ENCODE measurements at places on chromosomes 16 and 17. TPM values are rescaled to one million over a fixed set of nuclear protein-coding genes. Genes with fewer than 3 reads are reported as not detected.
A peak's percentile ranks its signal among the peaks of the same experiment; 100 is the strongest.

GRCh38 chr17:36722121-36722902 lies 120.9 kb downstream of the MRM1 start:
- DNase-seq = peak; percentile 30

DNA sequence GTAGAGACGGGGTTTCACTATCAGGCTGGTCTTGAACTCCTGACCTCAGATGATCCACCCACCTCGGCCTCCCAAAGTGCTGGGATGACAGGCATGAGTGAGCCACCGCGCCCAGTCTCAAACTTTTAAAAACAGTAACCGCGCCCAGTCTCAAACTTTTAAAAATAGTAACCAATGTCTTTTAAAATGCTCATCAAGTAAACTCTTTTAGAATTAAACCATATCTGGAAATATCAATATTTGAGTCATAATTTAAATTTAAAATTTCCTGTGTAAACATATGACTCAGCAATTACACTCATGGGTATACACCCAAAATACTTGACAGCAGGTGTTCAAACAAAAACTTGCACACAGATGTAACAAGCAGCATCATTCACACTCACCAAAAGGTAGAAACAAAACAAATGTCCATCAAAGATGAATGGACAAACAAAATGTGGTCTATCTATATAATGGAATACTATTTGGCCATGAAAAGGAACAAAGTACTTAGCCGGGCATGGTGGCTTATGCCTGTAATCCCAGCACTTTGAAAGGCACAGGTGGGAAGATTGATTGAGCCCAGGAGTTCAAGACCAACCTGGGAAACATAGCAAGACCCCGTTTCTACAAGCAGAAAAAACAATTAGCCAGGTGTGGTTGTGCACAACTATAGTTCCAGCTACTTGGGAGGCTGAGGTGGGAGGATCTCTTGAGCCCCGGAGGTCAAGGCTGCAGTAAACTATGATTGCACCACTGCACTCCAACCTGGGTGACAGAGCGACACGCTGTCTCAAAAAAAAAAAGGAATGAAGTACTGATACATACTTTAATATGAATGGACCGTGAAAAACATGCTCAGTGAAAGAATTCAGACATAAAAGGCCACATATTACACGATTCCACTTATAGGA lies 20.2 kb downstream of the ENPP7 start:
- no peak for DNase-seq

- DNase-seq = no peak
Measured at GRCh38 chr16:2821487-2822157, 4.6 kb downstream of the PRSS21 start.

DNA sequence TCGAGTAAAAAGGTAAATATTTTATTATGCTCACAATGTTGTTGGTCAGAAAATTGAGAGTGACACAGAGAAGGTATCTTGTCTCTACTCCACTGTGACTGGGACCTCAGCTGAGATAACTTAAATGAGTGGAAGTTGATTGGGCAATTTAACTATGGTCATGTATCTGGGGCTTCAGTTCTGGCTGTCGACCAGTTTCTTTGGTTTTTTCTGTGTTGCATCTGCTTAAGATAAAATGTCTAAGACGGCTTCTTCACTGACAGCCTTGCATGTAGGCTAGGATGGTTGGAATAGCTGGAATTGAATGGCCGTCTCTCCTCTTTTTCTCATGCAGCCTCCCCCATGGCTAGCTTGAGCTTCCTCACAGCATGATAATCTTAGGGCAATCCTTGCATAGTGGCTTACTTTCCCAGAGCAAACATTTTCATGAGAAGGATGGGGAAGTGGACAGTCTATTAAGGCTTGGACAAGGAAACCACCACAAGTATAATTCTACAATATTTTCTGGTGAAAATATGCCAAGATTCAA lies 433.7 kb downstream of the KIF2B start:
- no peak for DNase-seq

DNA sequence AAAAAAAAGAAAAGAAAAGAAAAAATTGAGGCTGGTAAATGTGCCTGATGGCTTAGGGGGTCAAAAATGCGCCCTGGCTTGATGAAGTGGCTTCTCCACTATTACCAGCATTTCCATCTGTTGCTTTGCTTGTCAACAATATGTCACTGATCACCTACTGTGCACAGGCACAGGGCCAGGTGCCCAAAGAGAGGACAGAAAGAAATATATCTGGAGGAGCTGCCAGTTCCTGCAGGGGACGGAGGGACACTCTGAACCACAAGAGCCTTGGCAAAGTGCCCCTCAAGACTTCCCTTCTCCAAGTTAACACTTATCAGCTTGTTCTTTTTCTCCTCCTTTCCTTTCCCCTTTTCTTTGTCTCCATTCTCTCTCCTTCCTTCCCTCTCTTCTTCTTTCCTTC lies 34.7 kb downstream of the GINS3 start:
- DNase-seq = no peak

DNA sequence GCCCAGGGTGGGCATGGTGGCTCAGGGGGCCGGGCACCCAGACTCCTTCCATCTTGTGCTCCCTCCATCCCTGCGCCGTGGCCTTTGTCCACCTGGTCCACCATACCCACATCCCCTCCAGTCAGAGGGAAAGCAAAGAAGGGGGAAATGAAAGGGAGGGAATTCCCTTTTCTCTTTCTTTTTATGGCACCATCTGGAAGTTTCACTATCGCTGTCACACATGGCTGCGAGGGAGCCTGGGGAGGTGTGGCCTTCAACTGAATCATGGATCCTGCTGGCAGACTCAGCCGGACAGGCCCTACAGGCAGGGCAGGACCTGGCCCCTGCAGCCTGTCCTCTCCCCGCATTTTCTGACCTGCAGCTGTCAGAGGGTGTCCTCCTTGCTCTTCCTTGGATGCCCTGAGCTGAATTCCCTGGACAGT lies 6.2 kb downstream of the SLC12A3 start:
- no peak for DNase-seq

DNA sequence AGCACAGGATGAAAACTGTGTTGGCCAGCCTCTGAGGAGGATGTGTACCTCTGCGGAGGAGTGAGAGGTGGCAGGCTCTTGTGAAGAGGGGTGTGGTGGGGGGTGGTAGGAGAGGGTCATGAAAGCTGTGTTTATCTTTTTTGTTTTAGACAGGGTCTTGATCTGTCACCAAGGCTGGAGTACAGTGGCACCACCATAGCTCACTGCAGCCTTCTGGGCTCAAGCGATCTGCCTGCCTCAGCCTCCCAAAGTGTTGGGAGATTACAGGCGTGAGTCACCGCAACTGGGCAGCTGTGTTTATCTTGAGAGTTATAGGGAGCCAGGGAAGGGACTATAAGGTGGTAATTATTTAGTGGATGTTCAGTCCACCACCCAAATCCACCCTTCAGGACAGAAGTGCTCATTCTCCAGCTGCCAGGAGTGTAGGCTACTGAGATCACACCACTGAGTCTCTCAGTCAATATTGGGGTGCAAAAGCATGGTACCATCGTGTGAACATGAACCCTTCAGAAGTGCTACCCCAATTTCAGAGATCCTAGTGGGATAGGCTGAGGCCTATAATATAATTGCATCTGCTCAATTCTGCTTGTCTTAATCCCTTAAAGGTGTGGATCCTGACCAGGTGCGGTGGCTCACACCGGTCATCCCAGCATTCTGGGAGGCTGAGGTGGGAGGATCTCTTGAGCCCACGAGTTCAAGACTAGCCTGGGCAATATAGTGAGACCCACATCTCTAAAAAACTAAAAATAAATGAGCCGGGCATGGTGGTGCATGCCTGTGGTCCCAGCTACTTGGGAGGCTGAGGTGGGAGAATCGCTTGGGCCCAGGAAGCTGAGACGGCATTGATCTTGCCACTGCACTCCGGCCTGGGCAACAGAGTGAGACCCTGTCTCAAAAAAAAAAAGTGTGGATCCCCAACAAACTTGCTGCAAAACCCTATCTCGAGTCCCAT lies 788 bp upstream of the EXOC3L1 start:
- no peak for DNase-seq

The ARHGAP44 gene
- 9.0 TPM for polyA plus RNA-seq

The SLC52A1 gene
- polyA plus RNA-seq = 0.24 TPM

The ZG16 gene
- not detected for polyA plus RNA-seq

The JPH3 gene
- 1.0 TPM for polyA plus RNA-seq
